ENCODE measurements at places on chromosomes 5 and 9.

DNA sequence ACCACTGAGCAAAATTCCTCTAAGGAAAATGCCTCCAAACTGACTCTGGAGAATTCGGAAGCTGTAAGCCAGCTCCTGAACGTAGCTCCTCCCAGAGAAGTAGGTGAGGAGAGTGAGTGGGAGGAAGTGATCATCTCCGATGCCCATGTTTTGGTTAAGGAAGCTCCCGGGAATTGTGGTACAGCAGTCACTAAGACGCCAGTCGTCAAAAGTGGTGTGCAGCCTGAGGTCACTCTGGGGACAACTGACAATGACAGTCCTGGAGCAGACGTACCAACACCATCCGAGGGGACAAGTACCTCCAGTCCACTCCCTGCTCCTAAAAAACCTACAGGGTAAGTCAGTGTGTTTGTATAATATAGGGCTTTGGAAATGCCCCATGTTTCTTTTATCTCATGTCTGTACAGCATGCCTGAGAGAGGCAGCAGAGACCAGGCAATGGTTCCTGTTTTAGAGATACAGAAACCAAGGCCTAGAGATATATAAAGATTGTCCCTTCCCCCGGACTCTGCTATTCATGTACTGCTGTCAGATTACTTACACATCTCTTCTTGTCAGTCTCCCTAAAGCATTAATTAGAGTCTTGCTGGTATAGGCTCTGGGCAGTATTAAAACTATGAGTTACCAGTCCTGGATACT, 23.9 kb downstream of the HMGXB3 start:
- no peak for DNase-seq

DNA sequence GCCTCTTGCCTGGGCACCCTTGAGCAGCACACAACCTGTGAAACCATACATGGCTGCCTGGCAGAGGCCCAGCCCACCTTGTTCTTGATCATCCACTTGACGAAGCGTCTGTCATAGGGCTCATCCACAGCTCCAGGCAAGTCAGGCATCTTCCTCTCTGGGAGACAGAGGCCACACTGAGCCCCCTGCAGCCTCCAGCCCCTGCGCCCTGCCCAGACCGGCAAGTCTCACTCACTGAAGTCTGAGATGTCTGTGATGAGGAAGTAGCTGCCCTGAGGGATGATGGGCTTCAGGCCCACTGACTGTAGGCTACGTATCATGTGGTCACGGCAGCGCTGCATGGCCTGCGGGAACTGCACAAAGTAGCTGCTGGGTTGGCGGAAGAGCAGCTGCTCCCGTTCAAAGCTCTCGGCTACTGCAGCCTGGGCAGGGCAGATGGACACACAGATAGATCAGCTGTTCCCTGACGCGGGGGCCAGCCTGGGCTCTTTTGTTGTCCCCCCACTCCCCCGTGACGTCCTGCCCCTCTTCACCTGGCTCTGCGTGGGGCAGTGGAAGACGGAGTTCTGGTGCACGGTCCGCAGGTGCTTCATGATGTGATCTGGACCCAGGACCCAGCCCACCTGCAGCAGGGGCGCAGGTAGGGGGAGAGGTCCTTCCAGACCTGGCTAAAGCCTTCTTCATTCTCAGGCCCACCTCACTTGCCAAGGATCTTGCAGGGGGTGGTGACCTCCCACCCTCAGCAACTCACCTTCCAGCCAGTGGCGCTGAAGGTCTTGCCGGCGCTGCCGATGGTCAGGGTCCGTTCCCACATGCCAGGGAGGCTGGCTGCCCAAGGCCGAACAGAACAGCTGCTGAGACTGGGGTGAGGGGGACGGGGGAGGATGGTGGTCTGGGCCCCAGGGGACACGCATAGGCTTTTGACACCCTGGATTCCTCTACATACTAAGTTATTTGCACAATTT, 5.9 kb upstream of the SPOUT1 start:
- no peak for DNase-seq

DNA sequence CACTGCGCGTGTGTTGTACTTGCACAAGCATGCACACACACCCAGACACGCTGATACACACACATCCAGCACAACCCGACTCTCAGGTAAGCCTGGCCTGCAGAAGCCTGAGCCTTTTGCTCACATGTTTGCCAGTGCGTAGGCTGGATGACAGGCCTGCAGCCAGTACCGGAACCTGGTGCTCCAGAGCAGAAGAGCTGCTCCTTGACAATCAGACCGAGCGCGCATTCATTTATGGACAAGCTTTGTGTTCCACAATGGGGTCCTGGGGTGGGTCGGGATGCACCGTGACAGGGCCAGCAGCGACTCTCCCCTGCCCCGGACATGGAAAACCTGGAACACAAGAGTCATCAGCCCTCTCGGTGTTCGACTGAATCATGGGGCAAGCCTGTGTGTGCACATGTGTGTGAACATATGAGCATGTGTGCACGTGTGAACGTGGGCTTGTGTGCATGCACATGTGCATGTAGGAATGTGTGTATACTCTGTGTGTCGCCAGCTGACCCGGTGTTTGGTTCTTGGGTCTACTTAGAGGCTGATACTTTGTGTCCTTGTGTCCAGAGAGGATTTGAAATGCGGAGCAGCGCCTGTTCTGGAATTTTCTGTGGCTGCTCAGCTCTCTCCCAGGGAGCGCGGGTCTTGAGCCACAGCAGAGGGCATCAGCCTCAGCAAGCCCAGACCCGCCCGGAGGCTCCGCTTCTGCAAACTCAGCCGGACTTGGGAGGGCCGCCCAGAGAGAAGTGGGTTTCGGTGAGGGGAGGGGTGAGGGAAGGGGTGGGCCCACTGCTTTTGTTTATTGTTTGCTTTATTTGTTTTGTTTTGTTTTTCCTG, 32.2 kb downstream of the IRX4 start:
- no peak for DNase-seq

GRCh38 chr9:86308687-86309086, 26.3 kb upstream of the ISCA1 start:
- DNase-seq = no peak

- DNase-seq = no peak
Measured at GRCh38 chr9:97386733-97387503, 25.0 kb upstream of the TDRD7 start.

GRCh38 chr5:142474431-142475094, 149.7 kb upstream of the SPRY4 start:
- DNase-seq = no peak

DNA sequence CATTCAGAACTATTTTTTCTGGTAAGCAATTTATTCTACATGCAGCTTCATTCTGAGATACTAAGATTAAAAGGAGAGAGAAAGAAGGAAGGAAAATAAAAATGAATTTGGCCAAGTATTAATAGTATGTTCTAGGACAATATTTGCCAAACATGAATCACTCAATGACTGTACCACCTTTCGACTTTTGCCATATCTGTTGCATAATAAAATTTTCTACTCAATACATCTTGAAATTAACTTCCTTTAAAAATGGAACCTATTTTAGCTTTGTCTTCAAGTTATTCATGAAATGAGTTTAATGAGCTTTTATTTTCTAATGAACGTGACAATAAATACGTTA, 111.8 kb downstream of the MARCHF3 start:
- no peak for DNase-seq

GRCh38 chr5:149271716-149272563, at the start of gene AFAP1L1:
AFAP1L1 (plus strand) TSS chr5:149271859; CDS start chr5:149271969, 110 bp downstream.
- DNase-seq = no peak

DNA sequence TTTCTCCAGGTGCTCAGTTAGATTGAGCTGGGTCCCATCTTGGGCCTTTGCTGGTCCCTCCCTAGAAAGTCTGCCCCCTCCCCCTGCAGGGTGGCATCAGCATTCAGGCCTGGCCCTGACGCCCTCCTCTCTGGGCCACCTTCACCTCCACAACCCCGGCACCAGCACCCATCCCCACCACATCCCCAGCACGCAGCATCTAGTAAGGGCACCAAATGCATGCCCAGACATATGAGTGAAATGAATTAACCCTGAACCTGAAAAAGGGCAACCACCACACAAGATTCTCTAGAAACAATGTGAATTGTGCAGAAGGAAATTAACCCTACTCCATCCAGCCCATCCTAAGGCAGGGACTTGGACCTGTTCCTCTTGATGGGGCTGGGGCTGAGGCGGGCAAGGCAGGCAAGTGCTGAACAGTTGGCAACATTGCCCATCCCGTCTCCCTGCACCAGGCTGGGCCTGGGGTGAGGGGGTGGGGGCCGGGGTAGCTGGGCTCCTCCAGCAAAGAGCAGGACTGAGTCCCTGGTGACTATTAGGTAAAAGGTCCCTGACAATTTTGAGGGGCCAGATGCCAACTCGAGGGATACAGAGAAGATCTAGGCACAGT, 125.9 kb downstream of the KCNIP1 start:
- DNase-seq = no peak

- no peak for DNase-seq
Measured at GRCh38 chr9:81829195-81829882, 98.9 kb upstream of the SPATA31D4 start.

DNA sequence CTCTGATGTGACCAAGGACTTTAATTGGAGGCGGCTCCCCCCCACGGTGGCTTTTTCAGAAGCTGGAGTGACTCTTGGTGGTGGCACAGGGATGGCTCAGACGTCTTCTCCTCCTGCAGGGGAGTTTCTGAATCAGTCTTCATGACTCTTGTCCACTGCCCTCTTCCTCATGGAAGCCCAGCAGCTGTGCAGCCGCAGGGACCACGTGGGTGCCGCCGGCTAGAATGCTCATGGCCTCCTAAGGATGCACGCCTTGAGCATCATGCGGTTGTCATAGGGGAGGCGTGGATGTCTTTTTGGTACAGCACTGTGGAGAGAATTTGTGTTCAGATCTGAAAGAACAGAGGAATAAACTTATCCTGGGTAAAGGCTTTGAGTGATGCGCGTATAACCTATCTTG, 1.3 kb downstream of the TEX53 start:
- no peak for DNase-seq

- no peak for DNase-seq
Measured at GRCh38 chr5:157308836-157309465, 43.0 kb downstream of the CYFIP2 start.
